ENCODE measurements at places on chromosomes 11 and 22. TPM values are rescaled to one million over a fixed set of nuclear protein-coding genes. Genes with fewer than 3 reads are reported as not detected.

DNA sequence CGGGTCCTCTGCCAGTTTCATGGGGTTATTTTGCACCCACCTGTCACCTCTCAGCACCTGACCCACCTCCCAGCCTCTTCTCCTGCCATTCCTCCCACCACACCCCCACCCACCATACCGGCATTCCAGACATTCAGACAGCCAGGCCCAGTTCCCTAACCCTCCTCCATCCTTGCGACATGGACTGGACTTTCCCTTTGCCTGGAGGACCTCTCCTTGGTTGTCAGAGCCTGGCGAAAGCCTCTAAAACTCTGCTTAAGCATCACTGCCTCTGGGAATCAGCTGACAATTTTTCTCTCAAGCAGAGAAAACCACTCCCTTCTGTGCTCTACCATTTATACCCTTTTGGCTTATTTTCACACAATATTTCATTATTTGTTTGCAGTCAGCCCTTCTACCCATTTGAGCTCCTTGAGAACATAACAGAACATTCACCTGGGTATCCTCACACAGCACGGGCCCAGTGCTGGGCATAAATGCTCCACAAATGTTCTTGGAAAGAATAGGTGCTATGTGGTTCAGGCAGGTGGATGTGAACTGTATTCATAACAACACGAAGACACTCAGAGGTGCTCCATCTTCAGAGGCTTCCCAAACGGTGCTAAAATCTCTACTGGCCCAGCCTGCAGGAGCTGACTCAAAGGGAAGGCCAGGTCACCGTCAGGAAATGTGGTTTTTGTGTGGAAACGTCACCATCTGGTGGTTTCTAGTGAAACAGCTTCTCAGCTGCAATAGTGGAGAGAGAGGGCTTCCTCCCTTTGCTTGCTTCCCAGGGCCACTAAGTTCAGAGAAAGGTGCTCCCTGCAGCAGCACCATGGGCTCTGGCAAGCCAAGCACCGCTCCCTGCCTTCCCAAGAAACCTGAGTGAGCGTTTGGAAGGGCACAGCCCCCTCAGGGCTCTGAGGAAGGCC is 10.4 kb downstream of the SPATA19 start:
- no peak for DNase-seq

TREH gene
- total RNA-seq: not detected

DNA sequence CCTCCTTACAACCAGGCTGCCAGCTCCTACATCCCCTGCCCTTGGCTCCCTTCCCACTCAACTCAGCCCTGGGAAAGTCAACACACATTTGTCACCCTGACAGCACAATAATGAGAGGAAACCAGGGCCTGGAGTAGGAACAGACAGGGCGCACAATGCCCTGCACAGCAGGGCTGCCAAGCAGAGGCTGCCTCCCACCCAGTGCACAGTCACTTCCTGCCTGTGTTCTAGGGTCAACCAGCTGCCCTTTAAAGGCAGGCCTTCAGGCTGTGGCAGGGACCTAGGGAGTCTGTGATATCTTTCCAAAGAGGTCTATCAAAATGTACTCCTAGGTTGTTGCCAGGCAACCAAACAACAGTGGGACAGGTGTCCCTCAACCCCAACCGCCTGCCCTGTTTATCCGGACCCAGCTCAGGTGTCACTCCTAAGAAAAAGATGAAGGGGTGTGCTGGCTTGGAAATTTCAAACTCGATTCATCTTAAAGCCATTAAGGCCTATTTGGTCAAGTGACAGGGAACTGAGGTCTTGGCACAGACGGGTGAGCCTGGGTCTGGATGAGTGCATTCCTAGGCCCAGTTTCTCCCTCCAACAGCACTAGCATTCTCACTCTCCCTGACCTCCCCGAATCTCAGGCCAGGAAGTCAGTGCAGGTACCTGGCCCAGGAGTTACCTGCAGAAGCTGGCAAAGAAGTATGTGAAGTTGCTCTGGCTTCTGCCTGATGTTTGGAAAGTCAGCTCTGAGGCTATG is 110.3 kb upstream of the PITPNB start:
- no peak for DNase-seq

GRCh38 chr11:12675951-12676711 is 1.9 kb downstream of the TEAD1 start:
- no peak for DNase-seq

TBX1 gene
- total RNA-seq: not detected

DNA sequence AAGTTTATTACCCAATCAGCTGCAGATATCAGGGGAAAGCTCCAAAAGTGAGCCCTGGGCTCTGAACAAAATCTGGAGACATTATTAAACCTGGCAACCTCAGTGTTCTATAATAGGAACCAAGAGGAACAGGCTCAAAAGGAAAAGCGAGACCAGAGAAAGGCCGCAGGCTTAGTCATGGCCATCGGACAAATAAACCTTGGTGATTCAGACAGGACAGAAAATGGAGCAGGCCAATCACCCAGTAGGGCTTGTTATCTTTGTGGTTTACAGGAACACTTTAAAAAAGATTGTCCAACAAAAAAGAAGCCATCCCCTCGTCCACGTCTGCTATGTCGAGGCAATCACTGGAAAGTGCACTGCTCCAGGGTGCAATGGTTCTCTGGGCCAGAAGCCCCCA is 7.7 kb upstream of the PANX1 start:
- no peak for DNase-seq

DNA sequence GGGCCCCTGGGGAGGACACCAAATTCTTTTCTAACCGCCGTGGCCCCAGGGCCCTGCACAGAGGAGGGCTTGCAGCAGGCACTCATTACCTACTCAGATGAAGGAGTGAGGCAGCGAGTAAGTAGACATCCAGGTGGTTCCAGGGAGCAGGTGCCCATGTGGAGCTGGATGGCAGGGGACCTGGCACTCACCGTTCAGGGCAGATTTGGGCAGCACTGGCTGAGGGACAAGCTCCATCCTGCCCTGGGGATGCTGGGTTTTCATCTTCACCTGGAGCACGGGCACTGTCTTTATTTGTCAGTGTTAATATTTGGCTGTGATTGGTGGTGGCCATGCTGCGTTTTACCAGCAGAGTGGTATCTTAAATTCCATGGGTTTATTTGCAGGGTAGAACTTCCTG is 1182.7 kb downstream of the BRD1 start:
- DNase-seq: no peak

RFPL1 gene
- total RNA-seq: not detected

DNA sequence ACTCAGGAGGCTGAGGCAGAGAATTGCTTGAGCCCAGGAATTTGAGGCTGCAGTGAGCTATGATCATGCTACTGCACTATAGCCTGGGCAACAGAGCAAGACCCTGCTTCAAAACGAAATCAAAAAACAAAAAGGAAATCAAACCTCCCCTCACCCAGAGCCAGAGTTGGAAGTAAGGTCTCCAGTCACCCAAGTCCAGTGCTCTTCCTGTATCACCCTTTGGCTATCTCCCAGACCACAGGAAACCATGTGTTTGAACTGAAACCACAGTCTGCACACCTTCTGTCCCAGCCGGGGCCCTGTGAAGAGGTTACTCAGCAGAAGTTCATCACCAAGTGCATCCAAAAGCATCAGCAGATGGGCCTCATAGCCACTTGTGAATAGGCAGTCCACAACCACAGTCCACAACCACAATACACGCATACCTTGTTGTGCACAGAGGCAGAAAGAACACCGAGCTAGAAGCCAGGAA is 4.6 kb downstream of the MYH9 start:
- peak; percentile 55 for DNase-seq

- no peak for DNase-seq
Observed at GRCh38 chr22:48692734-48693376, 1134.8 kb downstream of the BRD1 start.

DNA sequence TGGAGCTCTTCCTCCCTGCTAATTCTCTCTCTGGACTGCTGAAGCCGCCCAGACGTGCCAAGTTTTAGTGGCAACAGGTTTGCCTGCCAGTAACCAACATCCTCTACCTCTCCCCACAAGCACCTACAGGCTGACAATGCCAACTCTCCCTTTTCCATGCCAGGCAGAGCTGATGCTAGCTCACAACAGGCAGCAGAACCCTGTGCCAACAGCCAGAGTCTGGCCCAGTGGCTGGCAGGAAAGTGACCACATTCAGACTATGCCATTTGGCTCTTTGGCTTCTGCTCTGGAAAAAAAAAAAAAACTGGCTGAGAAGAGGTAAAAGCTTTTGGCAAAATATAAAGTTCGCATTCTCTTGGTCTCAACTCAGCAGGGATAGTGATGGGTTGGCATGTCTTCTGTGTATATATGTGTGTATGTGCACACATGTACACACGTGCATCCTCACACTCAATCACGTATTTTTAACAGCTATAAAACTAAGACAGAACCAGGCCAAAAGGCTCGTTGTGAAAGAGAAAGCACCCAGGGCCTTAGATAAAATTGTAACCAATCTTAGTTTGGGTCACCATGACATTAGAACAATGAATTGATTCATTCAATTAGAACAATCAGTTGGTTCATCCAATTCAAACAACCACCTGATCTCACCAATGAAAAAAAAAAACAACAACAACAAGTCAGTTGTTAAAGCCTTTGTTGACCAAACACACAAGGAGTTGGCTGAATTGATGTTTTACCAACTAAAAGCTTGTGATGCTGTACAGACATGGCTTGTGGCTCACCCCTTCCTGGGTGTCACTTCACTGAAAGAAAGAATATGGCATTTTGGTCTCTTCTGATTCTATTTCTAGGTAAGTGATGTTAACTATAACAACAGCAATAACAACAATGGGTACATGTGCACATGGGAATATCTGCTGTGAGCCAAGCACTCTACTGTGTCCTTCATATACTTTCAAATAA is 48.6 kb downstream of the TRIM29 start:
- DNase-seq: no peak

ANO1 gene
- not detected for total RNA-seq

GRCh38 chr11:103703954-103704353 is 332.5 kb upstream of the DDI1 start:
- DNase-seq: no peak

GRCh38 chr22:44878483-44879300 is 126.3 kb downstream of the ARHGAP8 start:
- DNase-seq: no peak

DNA sequence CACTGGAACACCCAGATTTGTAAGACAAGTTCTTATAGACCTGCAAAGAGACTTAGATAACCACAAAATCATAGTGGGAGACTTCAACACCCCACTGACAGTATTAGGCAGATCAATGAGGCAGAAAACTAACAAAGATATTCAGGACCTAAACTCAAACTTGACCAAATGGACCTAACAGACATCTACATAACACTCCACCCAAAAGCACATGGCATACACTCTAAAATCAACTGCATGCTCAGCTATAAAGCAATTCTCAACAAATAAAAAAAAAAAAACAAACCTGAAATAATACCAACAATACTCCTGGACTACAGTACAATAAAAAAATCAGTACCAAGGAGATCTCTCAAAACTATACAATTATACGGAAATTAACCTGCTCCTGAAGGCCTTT is 115.0 kb downstream of the FDX1 start:
- no peak for DNase-seq

GRCh38 chr11:126212089-126212660 is 593 bp downstream of the FAM118B start:
- DNase-seq: no peak

TTC36 gene
- total RNA-seq: 0.73 TPM

DNA sequence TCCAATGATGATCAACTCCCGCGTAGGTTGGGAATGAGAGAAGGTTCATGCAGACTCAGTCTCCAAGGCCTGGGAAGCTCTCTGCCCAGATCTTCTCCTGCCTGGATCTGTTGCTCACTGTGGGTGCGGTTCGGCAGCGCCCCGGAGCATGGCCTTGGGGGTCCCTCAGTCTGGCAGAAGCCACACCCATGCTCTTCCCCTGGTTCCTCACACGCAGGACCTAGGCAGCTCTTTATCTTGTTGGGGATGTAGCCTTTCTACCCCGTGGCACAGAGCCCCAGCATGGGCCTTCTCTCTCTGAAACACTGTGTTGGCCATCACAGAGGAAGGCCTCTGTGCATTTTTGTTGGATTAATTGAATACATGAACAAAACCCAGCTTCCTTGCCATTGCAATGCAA is 1461.6 kb downstream of the BRD1 start:
- DNase-seq: no peak

SCGB2A2 gene
- total RNA-seq: not detected

GRCh38 chr11:114316980-114317786 is 21.0 kb downstream of the NNMT start:
- DNase-seq: no peak

DNA sequence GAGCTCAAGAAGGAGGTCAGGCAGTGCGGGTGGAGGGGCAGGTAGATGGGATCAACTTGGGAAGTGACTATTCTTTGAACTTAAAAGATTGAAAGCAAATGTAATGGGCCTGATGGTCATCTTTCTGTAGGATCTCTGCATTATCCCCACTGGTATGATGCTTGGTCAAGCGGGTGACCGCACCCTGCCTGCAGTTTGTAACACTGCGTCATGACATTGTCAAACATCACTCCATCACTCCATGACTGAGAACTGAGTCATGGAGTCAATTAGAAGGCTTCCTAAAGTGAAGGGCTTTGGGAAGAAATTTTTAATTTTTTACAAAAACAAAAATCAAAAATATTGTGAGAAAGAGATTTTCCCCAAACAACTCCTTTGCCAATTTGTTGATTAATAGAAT is 62.4 kb upstream of the BMAL1 start:
- no peak for DNase-seq

GRCh38 chr22:44337678-44338004 is 24.9 kb upstream of the SHISAL1 start:
- DNase-seq: no peak

- DNase-seq: peak; percentile 77
Observed at GRCh38 chr11:67266449-67267187, at the start of gene GRK2. GRK2 (plus strand) TSS chr11:67266473; CDS start chr11:67266700, 227 bp downstream.

- DNase-seq: no peak
Observed at GRCh38 chr11:114619659-114620173, 24.1 kb upstream of the NXPE4 start.

DNA sequence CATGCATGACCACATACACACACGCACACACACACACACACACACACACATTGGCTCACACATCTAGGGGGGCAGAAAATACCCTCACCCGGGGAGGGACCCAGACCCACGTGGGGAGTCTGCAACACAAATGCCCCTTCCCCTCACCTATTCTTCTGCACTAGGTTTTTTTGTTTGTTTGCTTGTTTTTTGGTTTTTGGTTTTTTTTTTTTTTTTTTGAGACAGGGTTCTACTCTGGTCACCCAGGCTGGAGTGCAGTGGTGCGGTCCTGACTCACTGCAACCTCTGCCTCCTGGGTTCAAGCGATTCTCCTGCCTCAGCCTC is 28.4 kb downstream of the WEE1 start:
- no peak for DNase-seq

DNA sequence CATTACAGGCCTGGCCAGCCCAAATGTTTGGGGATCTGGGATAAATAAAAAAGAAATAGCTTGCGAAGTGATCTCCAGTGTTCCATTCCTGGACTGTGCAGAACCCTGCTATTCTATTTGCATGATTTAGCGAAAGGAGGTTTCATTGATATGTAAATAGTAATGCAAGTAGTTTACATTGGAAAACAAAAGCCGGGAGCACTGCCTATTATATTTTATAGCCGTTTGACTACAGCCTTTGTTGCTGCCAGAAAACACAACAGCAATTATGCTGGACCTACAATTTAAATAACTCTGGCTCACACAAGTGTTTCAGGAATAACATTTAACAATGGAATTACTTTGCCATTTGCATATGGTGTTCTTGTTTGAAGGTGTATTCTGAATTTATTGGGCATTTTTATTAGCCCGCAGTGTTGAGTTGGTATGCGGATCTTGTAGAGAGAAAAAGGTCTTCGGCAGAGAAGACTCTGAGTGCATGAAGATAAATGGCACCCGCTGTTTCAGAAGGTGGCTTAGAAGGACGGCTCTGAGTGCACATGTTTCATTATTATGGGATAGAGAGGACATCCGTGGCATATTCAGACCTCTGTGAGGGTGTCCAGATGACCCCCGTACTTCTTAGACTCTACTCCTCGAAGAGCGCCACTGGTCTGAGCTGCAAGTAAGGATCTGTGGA is 315.0 kb downstream of the BRD1 start:
- no peak for DNase-seq
